ENCODE measurements at places on chromosomes 11 and 22.

DNA sequence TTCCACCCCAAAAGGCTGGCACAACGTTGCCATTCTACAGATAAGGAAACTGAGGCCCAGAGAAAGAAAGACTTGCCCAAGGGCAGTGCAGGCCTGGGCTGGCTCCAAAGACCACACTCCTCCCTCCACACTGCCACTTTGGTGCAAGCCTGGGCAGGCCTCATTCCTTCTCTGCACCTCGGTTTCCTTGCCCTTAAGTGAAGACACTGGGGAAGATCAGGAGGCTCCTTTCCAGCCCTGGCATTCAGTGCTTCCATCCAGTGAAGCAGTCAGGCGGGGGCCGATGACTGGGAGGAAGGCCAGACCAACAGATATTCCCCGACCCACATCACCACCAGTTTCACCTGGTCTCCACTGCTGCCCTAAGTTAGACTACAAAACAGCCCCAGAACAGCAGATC, 18.3 kb upstream of the TCF20 start:
- DNase-seq, result no peak

- no peak for DNase-seq
Measured at GRCh38 chr11:44941259-44942021, 9.2 kb downstream of the TP53I11 start.

DNA sequence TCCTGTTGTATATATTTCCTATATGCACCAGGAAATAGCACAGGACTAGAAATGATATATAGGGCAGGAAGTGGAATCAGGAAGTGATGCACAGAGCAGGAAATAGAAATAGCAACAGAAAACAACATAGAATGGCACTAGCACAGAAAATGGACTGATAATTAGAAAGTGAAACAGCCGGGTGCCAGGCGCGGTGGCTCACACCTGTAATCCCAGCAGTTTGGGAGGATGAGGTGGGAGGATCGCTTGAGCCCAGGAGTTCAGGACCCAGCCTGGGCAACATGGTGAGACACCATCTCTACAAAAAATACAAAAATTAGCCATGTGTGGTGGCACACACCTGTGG, 10.0 kb upstream of the RELT start:
- no peak for DNase-seq

GRCh38 chr11:66912911-66913310, 45.3 kb downstream of the PC start:
- DNase-seq, result no peak

- DNase-seq, result no peak
Measured at GRCh38 chr22:45104313-45104712, 59.4 kb upstream of the NUP50 start.

DNA sequence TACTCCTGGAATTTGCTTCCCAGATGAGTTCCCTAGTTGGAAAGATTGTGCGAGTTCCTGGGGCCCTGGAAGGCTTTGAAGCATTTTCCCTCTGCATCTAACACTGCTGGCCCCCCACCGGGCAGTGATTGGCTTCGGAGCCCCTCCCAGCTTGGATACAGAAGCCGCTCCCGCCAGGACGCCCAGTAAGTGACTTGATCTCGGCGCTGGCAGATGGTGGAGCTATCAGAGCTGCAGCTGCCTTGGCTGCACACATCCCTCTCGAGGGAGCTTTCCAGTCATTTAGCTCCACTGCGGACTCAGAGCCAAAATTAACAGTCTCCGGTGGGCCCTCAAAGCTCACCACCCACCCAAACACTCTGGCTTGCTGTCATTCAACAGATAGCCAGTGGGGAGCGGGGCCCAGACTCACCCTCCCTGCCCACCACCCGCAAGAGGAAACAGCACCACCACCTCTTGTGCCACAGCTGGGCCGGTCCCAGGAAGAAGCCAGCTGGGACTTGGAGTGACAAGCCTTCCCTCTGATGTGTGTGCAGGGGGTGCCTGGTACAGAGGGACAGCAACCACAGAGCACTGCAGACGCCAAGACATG, 162.3 kb downstream of the TRIM29 start:
- DNase-seq, result no peak

DNA sequence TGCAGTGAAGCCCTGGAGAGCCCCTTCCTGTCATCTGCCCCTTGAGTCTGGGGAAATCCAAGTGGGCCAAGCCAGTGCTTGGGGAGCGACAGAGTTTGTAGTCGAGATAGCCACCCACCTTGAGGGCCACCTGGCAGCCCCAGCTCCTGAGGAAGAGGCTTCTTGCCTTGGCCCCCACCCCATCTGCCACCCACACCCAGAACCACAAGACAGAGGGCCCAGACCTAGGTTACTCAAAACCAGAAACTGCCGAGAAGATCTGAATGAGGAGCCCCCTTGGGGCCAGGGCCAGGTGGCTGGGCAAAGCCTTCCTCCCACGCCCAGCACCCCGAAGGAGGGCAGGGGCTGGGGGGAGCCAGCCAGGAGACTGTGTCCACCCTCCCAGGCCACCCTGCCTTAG, 18.8 kb upstream of the PRR5 start:
- no peak for DNase-seq

Measured in HCEC 1CT (cell line).